ENCODE measurements at places on chromosomes 3 and 15. TPM values are rescaled to one million over a fixed set of nuclear protein-coding genes. Genes with fewer than 3 reads are reported as not detected.

C15orf62 gene
- 0.57 TPM for total RNA-seq

ADGRG7 gene
- total RNA-seq, result not detected

PLA2G4E gene
- not detected for total RNA-seq

SNX22 gene
- total RNA-seq, result 0.18 TPM

COPB2 gene
- total RNA-seq, result 173 TPM

EDC3 gene
- total RNA-seq, result 11.3 TPM

CHRNA5 gene
- 1.6 TPM for total RNA-seq

GPR149 gene
- not detected for total RNA-seq

AADAC gene
- 138 TPM for total RNA-seq

TNIK gene
- 24.2 TPM for total RNA-seq

TXNRD3 gene
- total RNA-seq, result 27.9 TPM

CLSTN2 gene
- 3.2 TPM for total RNA-seq

KBTBD13 gene
- total RNA-seq, result not detected

NR2F2 gene
- total RNA-seq, result 15.5 TPM

RYK gene
- 36.5 TPM for total RNA-seq

DUOXA2 gene
- total RNA-seq, result not detected

UBE2Q2 gene
- total RNA-seq, result 58.6 TPM

TTLL13 gene
- 0.09 TPM for total RNA-seq

ZPLD1 gene
- total RNA-seq, result 0.33 TPM

CYP8B1 gene
- not detected for total RNA-seq

CCR1 gene
- 0.90 TPM for total RNA-seq

C3orf85 gene
- not detected for total RNA-seq

MSL2 gene
- 27.3 TPM for total RNA-seq

UQCRC1 gene
- 196 TPM for total RNA-seq

COL7A1 gene
- 8.6 TPM for total RNA-seq

UBAP1L gene
- total RNA-seq, result 3.8 TPM

OIP5 gene
- 0.25 TPM for total RNA-seq

ANKRD34C gene
- not detected for total RNA-seq

PRR23E gene
- not detected for total RNA-seq

SLC22A13 gene
- 0.45 TPM for total RNA-seq

EIF2B5 gene
- total RNA-seq, result 28.1 TPM

ARNT2 gene
- 9.4 TPM for total RNA-seq

ZNF774 gene
- 2.3 TPM for total RNA-seq

MOBP gene
- not detected for total RNA-seq

TMCO5A gene
- 0.49 TPM for total RNA-seq

MYL3 gene
- total RNA-seq, result not detected

ZBED2 gene
- 0.09 TPM for total RNA-seq

RARB gene
- 3.1 TPM for total RNA-seq

NGRN gene
- 67.2 TPM for total RNA-seq

SNAP23 gene
- 87.4 TPM for total RNA-seq

CD86 gene
- total RNA-seq, result not detected

HCN4 gene
- not detected for total RNA-seq

FAM174B gene
- 5.5 TPM for total RNA-seq

KLHDC8B gene
- total RNA-seq, result 91.7 TPM

SPINK8 gene
- total RNA-seq, result not detected

RHCG gene
- not detected for total RNA-seq

LRRC31 gene
- not detected for total RNA-seq

POLG gene
- 40.3 TPM for total RNA-seq

CX3CR1 gene
- total RNA-seq, result not detected

THRB gene
- total RNA-seq, result 8.7 TPM

MANF gene
- 64.5 TPM for total RNA-seq

SERPINI2 gene
- not detected for total RNA-seq

B3GALNT1 gene
- total RNA-seq, result 28.5 TPM

SCG5 gene
- 16.7 TPM for total RNA-seq
